ENCODE measurements at places on chromosomes 5 and 9.
A peak's percentile ranks its signal among the peaks of the same experiment; 100 is the strongest.

DNA sequence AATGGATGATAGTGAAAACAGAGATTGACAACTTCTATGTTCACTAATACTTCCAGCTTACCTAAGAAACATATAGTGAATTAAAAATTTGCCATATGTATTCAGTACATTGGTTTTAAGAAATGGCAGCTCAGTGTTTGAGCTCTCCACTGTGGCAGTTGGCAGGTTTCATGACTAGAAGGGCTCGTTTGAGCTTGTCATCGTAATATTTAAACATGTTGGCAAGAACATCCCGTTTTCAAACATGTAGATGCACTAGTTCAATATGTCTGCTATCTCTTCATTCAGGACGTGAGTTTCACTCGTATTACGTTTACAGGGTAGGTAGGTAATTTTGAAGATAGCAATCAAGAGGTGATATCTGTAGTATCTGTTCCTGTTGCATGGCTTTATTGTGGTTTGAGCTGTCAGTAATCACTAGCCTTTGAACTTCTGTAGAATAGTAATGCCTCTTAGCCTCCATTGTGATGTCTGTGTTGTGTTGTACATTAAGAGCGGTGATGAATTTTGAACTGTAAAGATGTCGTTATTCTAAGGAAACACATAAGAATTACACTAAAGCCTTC lies 74.8 kb downstream of the NLN start:
- DNase-seq = no peak

DNA sequence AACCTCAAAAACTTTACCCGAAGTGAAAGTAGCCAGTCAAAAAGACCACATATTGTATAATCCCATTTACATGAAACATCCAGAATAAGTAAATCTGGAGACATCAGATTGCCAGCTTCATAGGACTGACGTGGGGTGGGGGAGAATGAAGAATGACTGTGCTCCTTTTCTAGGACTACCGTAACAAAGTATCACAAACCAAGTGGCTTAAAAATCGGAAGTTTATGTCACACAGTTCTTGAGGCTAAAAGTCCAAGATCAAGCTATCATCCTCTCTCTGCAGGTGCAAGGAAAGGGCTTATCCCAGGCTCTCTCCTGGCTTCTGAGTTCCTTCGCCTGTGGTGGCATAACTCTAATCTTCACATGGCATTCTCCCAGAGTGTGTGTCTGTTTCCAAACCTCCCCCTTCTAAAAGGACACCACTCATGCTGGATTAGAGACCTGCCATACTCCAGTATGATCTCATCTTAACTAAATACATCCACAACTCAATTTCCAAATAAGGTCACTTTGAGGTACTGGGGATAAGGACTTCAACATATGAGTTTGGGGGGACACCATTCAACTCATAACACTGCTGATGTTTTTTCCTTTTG lies 25.5 kb downstream of the ADAM19 start:
- no peak for DNase-seq

GRCh38 chr5:146290318-146290717 lies 48.3 kb upstream of the POU4F3 start:
- DNase-seq = no peak

DNA sequence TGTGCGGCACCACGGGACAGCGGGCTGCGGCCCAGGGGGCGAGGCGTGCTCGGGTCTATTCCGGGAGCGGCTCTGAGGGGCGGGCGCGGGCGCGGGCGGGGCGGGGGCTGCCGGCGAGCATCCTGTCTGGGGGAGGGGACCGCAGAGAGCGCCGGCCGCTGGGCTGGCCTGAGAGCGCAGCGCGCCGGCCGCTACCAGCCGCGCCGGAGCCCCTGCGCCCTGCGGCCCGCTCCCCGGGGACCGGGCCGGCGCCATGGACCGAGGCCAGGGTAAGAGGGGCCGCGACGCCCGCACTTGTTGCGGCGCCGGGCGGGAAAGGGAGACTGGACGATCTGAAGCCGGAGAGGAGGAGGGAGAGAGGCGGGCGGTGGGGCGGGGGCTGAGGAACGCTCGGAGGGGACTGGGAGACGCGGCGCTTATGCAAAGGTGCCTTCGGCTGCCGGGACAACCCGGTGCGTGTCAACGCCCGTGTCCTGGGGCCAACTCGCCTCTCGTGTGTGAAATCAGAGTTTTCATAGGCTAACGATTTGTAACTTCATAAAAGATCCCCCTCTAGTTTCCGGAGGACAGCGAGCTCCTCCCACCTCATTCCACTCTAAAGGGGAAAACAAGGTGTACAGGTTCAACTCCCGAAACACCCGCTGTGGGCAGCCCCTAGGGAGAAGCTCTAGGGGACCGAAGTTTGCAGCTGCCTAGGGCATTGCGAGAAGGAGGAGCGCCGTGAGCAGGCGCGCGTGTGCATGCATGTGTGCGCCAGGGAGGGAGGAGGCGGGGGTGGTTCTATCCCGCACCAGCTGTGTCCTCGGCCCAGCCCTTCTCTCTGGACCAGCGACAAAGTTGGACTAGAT lies at the start of gene AFAP1L1:
Gene AFAP1L1, plus strand, starts transcription at position 144 of the 848 bp plus-strand sequence. Its CDS starts 110 bp downstream, at position 254.
- DNase-seq = peak; percentile 42

- no peak for DNase-seq
These were observed 18.1 kb downstream of the SLC36A1 start for GRCh38 chr5:151465476-151465875.

DNA sequence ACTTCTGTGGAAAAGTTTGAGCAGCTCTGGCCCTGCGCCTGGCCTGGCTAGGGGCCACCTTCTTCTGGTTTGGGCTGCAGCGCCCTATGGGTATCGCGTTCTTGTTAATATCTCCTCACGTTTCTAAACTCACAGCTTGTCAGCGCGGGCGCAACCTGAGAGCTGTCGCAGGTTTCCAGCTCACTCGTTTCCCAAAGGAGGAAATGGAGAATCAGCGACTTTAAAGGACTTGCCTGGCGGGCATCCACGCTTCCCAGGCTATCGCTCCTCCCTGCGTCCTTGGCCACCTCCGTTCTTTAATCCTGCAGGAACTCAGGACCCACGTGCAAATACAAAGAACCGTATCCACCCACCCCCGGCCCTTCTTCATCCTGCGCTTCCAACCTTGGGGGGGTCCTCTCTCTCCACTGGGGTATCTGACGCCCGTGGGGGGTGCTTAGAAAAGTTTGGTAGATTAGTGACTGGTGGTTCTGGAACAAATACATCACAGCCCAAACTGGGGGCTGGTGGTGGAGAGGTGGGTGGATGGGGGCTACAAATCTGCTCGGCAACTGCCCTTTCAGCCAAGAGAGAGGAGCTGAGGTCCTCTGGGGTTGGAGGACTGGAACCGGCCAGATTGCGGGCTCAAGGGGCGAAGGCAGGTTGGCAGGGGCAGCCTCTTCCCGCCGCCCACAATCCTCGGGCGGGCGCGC lies 578 bp upstream of the PSAT1 start:
- DNase-seq = no peak

DNA sequence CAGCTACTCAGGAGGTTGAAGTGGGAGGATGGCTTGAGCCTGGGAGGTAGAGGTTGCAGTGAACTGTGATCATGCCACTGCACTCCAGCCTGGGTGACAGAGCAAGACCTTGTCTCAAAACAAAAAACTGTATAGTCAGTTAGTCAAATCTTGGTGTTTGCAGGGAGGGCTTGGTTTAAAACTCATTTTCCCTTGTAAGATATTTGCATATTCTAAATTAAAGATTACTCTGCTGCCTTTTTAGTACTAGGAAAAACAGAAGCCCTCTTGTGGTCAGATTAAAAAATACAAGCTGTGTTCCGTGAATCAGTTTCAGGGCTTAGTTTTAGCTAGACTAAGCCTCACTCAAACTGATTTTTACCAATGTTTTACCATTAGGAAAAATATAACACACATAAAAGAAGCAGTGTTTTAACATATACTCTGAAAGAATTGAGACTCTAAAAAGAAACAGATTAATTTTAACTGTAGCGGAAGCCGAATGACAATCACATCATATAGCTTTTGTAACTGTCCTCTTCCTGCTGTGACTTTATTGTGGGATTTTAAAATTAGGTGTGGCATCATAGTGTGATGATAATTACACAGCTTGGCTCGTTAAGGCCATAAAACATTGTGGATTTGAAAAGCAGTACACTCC lies 84.9 kb upstream of the BASP1 start:
- DNase-seq = no peak

DNA sequence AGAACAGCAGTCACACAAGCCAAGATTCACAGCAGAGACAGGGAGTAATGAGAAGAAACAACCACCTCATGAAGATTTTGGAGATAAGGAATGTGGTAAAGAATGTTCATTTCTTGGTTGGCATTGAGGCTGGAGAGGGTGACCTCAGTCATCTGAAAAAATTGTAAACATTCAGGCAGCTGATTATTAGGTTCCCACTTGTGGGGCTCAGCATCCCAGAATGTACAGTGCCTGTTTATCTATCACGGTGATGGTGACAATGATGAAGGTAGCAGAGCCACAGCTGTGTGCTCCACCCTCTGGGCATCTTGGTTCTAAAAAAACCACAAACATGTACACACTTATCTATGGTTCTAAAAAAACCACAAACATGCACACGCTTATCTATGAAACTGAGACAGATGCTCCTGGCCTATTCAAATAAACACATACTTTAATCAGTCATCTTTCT lies 143.9 kb upstream of the MOCS2 start:
- no peak for DNase-seq

- no peak for DNase-seq
These were observed 128.1 kb upstream of the RPS23 start for GRCh38 chr5:82406205-82406773.

- no peak for DNase-seq
These were observed 106.2 kb downstream of the IZUMO3 start for GRCh38 chr9:24439456-24439855.

GRCh38 chr9:87158765-87159164 lies 211.5 kb upstream of the GAS1 start:
- DNase-seq = no peak

DNA sequence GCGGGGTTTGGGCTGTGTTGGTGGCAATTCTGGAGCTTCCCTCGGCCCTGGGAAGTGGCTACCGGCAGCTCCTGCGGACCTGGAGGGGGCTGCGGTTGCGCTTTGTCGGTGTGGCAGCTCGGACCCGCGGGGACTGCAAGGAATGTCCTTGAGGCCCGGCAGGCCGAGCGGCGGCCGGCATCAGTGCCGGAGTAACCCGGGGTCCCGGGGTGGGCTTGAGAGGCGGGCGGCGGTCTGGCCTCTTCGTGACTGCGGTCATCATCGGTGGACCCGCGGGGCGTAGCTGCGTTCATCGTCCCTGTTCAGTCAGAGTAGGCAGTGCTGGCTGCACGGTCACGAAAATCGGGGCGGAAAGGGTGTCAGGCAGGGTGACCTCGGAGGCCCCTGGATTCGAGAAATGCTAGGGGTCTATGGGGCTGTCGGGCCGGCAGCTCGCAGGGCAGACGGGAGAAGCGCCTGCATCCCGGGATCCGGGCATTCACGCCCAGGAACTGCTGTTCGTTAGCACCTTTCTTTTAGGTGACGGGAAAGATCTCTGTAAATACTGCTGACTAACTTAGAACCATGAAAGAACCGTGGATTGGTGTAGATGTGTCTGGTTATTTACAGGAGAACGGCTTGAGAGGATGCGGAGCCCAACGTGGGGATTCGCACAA lies 474 bp downstream of the HMGCR start:
- DNase-seq = no peak

GRCh38 chr9:27717991-27718390 lies 144.7 kb upstream of the C9orf72 start:
- no peak for DNase-seq

DNA sequence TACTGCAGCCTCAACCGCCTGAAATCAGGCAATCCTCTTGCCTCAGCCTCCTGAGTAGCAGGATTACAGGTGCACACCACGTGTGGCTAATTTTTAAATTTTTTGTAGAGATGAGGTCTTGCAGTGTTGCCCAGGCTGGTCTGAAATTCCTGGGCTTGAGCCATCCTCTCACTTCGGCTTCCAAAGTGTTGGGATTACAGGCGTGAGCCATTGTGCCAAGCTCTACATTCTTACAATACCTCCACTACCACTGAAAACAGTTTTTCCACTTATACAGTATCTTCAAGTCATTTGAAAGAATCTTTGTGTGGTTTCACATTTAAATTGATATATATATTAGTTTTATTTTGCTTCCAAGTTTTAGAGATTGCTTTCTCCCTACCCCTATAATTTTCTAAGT lies 42.6 kb downstream of the LARP1 start:
- no peak for DNase-seq

DNA sequence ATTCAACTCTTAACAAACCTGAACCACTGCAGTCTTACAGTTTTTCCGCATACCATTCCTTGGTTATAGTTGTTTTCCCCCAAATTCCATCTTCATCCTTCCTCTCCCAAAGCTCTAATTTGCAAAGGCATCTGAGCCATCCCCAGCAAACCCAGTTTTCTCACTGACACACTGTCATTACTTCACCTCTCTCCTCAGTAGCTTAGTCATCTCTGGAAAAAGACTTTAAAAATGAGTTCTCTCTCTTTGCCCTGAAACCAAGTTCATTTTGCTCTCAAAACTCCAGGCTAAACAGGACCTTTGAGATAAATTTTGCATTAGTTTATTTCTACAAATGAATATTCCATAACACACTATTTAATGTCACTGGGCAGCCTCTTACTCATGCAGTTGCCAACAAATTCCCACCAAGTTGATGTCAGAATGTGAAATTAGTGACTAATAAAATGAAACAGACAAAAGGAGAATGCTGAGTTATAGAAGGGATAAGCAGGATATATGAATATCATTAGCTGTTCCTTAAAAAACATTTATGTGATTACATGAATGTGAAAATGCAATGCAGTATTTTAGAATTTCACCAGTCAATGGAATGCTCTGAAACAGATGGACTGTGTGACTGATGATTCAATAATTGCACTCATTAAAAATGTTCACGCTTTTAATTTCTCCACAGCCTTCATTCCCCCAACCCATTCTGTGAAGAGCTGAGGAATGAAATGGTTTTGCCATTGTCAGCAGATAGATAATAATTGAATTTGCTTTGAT lies 107.4 kb upstream of the DMAC1 start:
- DNase-seq = no peak
